ENCODE measurements at places on chromosomes 3 and 15. TPM values are rescaled to one million over a fixed set of nuclear protein-coding genes. Genes with fewer than 3 reads are reported as not detected.
A peak's percentile ranks its signal among the peaks of the same experiment; 100 is the strongest.

The ACSBG1 gene
- total RNA-seq, result 2.9 TPM

The ALDH1A2 gene
- 2.9 TPM for total RNA-seq

The CAMK1 gene
- total RNA-seq, result 7.2 TPM

The ESYT3 gene
- 1.7 TPM for total RNA-seq

The MAP1A gene
- total RNA-seq, result 332 TPM

The PPP1R14D gene
- total RNA-seq, result not detected

The ADGRG7 gene
- not detected for total RNA-seq

The RNF13 gene
- 31.2 TPM for total RNA-seq

The SLC15A2 gene
- 0.26 TPM for total RNA-seq

GRCh38 chr3:119783255-119783654 is 1.4 kb downstream of the NR1I2 start:
- peak; percentile 38 for DNase-seq

- peak; percentile 18 for DNase-seq
Measured at GRCh38 chr15:25092661-25093060, 137.9 kb downstream of the SNRPN start.

DNA sequence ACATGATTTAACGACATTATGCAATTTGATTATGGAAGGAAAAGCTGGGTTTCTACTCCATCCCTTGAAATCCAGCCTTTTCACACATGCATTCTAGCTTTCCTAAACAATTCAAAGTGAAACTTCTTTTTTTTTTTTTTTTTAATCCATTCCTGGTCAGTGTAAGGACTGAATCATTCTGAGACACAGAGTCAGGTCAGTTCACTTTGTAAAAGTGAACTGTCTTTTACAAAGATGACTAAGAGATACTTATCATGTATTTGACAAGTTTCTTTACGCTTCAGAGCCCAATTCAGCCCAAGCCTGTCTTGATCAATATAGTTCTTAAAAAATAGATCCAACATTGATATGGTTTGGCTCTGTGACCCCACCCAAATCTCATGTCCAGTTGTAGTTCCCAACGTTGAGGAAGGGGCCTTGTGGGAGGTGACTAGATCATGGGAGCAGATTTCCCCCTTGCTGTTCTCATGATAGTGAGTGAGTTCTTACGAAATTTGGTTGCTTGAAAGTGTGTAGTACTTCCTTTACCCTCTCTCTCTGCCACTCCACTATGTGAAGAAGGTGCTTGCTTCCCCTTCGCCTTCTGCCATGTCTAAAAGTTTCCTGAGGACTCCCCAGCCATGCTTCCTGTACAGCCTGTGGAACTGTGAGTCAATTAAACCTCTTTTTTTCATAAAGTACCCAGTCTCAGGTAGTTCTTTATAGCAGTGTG is 345.6 kb upstream of the THBS1 start:
- no peak for DNase-seq

GRCh38 chr3:108388136-108389132 is 92.1 kb downstream of the HHLA2 start:
- DNase-seq, result peak; percentile 18

- DNase-seq, result peak; percentile 19
Measured at GRCh38 chr3:11381141-11381540, 108.9 kb downstream of the ATG7 start.

DNA sequence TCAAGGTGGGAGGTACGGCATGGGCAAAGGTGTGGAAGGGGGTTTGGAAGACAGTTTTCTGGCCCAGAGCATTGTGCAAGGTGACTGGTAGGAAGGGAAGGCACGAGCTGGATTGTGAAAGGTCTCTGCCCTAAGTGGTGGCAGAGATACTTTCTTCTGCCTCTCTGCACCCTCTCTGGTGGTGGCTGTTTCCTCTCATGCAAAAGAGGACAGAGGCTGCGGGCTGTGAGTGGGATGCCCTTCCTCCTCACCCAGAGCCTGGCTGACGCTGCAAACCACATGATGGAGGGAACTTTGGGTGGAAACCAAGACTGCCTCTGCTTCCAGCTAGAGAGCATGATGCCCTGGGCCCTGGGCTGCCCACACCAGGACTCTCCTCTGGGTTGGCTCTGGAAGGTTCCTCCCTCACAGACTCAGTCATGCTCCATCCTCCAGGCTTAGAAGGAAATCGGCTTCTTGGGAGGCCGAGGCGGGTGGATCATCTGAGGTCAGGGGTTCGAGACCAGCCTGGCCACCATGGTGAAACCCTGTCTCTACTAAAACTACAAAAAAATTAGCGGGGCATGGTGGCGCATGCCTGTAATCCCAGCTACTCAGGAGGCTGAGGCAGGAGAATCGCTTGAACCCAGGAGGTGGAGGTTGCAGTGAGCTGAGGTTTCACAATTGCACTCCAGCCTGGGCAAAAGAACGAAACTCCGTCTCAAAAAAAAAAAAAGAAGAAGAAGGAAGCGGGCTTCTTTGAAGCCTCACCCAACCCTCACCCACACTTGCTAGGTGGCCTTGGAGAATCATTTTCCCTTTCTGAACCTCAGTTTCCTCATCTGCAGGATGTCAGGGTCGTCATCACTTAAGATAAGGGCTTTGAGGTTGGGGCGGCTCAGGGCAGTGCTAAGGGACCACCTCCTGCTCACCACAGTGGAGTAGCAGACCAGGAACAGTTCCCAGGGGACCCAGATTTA is 8.3 kb downstream of the PSTPIP1 start:
- no peak for DNase-seq

DNA sequence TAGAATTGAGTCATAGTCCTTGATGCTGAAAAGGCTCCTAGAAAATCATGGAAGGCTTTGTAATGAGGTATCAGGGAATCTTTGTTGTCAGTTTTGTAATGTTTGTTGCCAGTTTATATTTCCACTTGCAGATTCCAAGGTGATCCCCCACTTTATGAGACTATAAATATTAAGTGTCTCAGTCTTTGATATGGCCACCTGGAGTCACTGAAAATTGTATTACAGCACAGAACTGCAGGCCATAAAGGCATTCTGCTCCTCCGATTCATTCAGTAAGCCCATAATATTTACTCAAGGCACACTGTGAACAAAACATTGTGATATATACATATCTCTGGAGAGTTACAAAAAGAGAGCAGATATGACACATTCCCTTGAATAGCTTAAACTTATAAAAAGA is 457.8 kb upstream of the ZNF385D start:
- no peak for DNase-seq

DNA sequence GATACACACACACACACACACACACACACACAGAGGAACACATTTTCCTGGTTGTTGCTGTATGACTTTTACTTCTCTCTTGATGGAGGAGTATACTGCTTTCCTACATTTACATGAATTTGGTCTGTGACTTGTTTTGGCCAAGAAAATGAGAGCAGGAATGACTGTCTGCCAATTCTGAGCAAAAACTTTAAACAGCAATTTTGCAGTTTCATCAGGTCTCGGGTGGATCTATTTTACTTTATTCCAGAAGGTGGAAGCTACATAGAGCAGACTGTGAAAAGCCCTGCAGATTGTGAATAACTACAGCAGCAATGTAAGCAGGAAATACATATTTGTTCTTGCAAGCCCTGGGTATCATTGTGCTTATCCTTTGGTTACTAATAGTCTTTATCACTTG is 1350.0 kb upstream of the EPHA6 start:
- no peak for DNase-seq

DNA sequence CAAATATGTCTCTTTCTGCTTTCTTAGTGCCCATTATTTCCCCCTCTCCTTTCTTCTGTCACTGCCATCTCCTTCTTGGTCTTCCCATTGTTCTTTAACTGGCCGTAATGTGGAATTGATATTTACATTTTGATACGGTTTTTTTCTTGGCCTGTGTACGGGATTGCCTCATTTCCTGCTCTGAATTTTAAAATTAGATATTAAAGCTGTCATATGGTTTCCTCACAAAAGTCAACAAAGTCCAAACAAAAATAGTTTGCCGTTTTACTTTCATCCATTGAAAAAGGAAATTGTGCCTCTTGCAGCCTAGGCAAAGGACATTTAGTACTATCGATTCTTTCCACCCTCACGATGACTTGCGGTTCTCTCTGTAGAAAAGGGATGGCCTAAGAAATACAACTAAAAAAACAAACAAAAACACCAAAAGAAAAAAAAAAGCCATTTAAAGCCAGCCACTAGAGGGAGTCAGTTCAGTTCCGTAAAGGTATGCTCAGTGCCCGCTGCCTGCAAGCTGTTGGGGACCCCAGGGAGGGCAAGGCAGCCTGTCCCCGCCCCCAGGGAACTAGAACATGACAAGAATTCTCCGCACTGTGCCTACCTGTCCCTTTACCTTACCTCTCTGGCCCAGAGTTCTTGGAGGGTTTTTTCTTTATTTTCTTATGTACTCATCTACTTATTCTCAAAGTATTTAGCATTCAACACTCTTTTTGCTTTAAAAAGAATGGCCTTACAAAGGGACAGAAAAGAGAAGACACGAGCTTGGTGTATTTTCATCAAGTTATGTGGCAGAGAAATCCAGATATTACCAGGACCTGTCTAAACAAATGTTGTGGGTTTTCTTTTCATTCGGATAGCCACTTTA is 30.0 kb upstream of the NR2E3 start:
- peak; percentile 67 for DNase-seq

- peak; percentile 73 for DNase-seq
Measured at GRCh38 chr15:40108061-40108854, 421 bp downstream of the BMF start.

DNA sequence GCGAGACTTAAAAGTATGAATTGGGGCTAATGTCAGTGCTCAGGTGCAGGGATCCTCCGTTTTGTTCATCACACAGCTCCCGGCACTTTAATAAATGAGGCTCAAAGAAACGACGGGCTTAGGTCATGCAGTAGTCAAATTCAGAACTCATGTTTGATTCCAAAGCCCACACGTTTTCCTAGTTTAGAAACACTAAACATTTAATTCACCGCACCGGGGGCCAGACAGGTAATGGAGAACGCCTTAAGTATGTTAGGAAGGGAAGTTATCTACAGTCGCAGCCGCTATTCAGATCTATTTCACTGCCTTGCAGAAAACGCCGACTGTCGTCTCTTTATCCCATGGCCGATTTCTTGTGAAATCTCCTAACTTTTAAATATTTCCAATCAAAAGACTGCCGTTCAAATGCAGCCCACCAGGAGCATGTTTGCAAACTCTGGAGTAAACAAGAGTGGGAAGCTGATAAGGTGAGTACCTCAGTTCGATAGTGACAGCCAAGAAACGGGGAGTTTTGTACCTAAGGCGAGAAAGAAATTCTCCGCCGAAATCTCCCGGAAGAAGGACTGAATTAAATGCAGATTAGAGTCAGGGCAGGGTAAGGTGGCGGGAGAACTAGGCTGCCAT is 569 bp downstream of the HIGD2B start:
- DNase-seq, result no peak

DNA sequence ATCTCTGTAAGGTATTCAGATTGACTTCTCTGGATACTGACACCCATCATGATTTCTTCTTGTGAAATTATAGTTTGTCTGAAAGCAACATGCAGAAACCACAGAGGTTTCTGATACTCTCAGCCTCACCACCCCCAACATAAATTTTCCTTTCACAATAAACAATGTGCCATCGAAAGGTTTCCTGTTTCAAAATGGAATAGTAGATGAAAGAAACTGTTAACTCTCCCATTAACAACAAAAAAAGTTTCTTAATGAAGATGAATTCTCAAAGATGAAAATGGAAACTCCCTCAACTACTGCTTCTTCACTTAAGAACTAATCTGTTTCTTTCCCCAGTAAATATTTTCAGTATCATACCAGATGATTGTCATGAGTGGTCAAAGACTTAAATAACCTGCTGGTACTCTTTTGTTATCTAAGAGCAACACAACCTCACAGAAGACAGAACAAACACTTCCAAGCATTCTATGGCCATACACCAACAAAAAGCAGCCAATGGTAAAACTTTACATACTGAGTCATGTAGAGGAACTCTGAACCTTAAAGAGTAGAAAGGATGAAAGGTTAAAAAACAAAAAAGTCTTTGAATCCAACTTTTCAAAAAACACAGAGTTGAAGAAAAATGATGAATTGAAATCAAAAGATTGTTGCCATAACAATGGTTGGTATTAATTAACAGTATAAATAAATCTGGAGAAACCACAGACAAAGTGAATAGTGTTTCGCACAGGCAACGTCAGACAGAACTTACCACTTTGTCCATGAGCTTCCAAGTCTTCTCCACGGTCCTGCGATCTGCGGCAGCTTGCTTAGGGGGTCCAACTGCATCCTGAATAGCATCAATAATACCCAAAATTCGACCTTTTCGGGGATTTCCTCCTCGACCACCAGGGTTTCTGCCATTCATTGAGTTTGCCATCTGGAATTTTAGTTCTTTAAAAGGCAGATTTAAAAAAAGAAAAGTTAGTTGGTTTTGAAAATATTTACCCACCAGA is 1.9 kb downstream of the CBLB start:
- DNase-seq, result peak; percentile 48

- DNase-seq, result peak; percentile 89
Measured at GRCh38 chr3:64368257-64369020, 143.2 kb upstream of the PRICKLE2 start.

DNA sequence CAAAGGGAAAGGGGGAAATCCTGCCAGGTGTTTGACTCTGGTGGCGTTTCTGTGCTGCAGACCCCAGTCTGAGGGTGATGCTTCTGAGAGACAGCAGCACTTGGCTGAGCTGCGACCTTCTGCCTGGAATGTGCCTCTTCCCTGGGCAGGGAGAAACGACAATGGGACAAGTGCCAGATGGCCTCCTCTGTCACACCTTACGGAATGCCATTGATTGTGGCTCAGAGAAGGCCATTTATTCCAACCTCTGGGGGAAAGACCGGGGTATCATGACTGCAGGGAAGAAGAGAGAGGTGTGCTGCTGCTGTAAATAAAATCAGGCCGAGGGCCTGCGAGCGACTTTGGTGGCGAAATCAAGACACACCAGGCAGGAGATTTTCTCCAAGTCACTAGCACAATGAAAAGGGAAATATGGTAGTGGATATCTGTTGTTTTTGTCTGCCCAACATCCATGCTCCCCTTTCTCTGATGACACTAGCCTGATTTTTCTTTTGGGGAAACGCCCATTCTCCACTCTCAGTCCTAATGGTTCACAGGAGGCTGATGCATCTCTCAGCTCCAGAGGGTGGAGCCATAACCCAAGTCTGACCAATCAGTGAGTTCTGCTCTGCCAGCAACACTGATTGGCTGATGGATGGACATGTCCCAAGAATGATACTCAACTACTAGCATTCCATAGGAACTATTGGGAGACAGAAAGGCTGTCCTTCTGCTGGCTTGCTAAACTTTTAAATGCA is 336.1 kb downstream of the FOXP1 start:
- DNase-seq, result peak; percentile 10

- no peak for DNase-seq
Measured at GRCh38 chr15:75688278-75688557, 24.4 kb downstream of the CSPG4 start.

- peak; percentile 20 for DNase-seq
Measured at GRCh38 chr3:196942915-196943277, 568 bp upstream of the NCBP2 start.

- DNase-seq, result no peak
Measured at GRCh38 chr3:144200004-144200403, 228.4 kb downstream of the DIPK2A start.

DNA sequence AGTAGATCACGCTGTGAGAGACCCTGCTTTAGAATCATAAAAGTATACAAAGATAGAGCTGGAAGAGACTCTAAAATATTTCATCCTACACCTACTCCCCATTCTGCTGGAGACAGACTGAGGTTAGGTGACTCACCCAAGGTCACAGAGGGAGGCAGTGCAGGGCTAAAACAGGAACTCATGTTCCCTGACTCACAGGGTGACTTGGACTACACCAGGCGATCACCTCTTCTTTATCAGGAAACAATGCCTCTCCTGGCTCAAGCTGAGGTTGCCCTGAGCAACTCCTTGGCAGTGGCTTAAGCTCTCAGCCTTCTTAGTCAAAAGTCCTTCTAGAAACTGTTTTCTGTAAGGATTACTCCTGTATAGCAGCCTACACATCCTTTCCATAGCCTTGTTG is 26.4 kb upstream of the TNFAIP8L3 start:
- DNase-seq, result peak; percentile 74
